ENCODE measurements at places on chromosomes 2 and 18. TPM values are rescaled to one million over a fixed set of nuclear protein-coding genes. Genes with fewer than 3 reads are reported as not detected.
A peak's percentile ranks its signal among the peaks of the same experiment; 100 is the strongest.

GRCh38 chr18:79581911-79582310, 97.7 kb upstream of the CTDP1 start:
- DNase-seq, result no peak

GRCh38 chr2:138060301-138060635, 96.0 kb downstream of the HNMT start:
- peak; percentile 92 for DNase-seq

DNA sequence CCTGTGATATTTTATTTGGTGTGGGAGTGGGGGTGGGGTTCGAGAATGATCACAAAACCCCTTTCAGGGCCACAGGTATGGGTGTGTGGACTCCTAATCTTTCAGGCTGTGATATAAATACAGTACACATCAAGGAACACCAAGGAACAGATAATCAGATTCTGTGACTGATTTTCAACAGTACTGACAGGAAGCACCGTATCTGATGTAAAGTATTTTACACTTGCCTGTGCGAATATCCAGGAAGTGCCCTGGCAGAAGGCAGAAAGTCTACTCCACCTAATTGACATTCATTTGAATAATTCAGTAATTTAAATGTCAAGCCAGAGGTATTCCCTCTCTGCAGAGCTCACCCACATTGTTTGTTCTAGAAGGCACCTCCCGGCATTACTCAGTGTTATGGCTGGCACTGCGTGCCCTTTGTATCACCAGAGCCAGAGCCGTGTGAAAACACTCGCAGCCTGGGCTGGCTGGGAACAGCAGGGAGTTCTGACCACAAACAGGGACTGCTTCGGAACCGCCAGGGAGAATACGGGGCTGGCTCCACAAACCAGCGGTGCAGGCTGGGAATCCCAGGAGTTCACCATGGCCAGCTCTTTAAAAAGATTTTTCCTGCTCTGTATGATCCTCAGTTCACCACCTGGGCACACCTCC, 91.8 kb downstream of the ACVR1 start:
- peak; percentile 41 for DNase-seq

- DNase-seq, result no peak
Measured at GRCh38 chr2:65053199-65053598, 3.0 kb upstream of the CEP68 start.

The DSG4 gene
- not detected for polyA plus RNA-seq

- DNase-seq, result no peak
Measured at GRCh38 chr2:234845602-234846590, 105.9 kb upstream of the SH3BP4 start.

DNA sequence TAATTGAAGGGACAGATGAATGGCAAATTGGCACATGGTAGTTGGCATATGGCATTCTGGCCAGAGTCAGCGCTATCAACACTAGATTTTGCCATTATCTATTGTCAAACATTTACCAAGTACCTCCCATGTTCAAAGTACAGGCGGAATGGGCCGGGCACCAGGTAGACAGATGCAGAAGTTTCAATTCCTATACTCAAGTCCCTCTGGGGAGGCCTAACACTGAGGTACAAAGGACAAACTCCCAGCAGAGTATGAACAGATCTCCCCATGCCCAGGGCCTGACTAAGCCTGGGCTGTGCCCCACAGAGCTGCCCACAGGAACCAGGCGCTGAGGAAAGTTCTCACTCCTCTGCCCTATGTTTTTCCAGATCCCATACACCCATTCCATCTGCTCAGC, 257.5 kb upstream of the KLHL29 start:
- no peak for DNase-seq

The CYS1 gene
- 1.2 TPM for polyA plus RNA-seq

DNA sequence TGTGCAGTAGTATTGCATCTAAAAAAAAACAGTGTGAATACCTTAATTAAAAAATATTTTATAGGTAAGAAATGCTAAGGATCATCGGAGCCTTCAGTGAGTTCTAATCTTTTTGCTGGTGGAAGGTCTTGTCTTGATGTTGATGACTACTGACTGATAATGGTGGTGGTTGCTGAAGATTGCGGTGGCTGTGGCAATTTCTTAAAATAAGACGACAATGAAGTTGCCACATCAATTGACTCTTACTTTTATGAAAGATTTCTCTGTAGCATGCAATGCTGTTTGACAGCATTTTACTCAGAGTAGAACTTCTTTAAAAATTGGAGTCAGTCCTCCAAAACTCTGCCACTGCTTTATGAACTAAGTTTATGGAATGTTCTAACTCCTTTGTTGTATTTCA, 36.2 kb downstream of the GLS start:
- no peak for DNase-seq

DNA sequence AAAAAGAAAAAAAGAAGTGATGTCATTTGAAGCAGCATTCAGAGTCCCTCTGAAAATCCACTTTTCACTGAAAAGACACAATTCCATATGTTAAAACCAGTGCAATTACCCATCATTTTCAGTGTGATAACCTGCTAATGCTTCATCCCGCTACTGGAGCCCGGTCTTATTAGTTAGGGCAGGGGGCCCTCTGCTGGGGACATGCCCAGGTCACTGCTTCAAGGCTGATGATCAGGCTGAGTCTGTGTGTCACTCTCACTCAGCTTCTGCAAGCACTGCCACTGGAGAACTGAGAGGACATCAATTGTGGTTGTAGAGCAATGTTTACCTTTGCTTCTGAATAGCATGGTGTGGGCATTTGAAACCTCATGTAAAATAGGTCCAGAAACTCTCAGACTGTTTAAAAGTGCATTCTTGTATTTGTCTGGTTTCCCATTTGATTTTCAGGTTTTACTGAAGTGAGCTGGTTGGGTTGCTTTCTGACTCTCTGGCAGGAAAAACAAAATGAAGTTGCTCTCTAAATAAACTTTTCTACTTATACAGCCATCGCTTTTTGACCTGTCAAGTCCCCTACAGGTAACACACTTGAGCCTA, 49.2 kb upstream of the NXPH2 start:
- DNase-seq, result peak; percentile 28

The FABP1 gene
- not detected for polyA plus RNA-seq

The SPEG gene
- polyA plus RNA-seq, result 13.0 TPM

The CHRNA1 gene
- not detected for polyA plus RNA-seq

The TFCP2L1 gene
- polyA plus RNA-seq, result 1.3 TPM

DNA sequence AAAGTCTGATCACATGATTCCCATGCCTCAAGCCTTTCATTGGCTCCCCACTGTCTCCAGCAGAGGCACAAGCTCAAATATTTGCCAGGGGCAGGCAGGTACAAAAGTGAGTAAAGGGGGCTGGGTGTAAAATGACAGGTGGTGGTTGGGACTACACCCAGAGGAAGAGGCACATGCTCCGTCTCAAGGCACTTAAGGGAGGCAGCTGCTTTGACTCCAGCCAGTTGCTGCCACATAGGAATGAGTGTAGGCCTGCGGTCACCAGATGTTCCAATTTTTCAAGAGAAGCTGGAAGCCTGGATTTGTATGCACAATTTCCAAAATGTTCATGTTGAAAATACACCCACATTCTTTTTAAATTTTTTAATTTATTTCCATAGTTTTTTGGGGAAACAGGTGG, 164.4 kb downstream of the UPP2 start:
- no peak for DNase-seq

The MRPL44 gene
- polyA plus RNA-seq, result 39.0 TPM

The VWA3B gene
- not detected for polyA plus RNA-seq

The UGT1A10 gene
- polyA plus RNA-seq, result not detected

DNA sequence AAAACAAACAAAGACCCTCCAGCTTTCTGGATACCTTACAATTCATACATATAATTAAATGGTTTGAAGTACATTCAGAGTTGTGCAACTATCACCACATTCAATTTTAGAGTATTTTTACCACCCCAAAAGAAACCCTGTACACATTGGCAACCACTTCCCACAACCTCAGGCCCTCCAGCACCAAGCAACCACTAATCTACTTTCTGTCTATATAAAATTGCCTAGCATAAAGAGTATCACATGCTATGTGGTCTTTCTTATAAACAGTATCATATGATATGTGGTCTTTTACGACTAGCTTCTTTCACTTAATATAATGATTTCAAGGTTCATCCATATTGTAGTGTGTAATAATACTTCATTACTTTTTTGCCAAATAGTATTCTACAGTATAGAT, 7.3 kb downstream of the IER3IP1 start:
- no peak for DNase-seq

DNA sequence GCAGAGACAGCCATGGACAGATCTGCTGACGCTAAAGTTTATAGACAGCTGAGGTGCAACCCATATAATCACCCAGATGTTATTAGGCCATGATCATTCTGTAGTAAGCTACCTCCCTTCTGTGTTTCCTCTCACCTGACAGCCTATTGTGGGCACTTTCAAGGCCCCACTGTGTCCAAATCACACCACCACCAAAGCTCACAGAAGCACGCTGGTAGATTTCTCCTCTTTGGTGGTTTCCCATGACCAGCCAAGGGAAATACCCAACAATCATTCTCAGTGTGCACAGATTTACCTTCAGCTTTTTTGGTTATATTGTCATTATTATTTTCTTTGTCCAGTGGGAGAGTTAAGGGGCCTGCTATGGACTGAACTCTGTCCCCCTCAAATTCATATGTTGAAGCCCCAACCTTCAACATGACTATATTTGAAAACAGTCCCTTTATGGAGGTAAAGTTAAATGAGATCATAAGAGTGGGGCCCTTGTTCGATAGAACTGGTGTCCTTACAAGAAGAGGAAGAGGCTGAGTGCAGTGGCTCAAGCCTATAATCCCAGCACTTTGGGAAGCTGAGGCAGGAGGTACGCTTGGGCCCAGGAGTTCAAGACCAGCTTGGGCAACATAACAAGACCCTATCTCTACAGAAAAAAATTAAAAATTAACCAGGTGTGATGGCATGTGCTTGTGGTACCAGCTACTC, 74.0 kb upstream of the MSH6 start:
- no peak for DNase-seq

The SETBP1 gene
- polyA plus RNA-seq, result 0.54 TPM

- peak; percentile 35 for DNase-seq
Measured at GRCh38 chr2:239401881-239402233, 1.0 kb upstream of the HDAC4 start.

DNA sequence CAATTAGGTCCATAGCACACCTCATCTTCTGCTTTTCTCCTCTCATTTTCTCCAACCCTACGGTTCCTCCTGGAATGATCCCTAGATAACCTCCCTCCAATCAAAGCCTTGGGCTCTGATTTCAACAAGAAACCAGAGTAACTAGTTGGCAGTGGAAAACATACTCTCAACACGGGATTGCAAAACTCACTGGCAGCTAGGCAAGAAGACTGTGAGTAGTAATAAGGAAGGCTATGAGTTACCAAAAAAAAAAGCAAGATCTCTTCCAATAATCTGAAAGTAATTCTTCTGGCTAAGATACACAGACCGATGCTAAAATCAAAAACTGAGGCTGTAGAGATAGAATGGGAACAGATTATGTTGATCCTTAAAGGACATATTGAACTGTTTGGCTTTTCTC, 28.4 kb upstream of the CCDC102B start:
- no peak for DNase-seq

GRCh38 chr2:203594541-203594940, 59.4 kb upstream of the RAPH1 start:
- DNase-seq, result no peak
